Stimulated activated CD4-positive, alpha-beta T cell treated with anti-CD3 and anti-CD28 coated beads, Interleukin-12 subunit alpha, Interleukin-12 subunit beta, amount 100 ng/mL, for 48 hours (primary cell): ENCODE measurements at places on chromosomes 5 and 9.

DNA sequence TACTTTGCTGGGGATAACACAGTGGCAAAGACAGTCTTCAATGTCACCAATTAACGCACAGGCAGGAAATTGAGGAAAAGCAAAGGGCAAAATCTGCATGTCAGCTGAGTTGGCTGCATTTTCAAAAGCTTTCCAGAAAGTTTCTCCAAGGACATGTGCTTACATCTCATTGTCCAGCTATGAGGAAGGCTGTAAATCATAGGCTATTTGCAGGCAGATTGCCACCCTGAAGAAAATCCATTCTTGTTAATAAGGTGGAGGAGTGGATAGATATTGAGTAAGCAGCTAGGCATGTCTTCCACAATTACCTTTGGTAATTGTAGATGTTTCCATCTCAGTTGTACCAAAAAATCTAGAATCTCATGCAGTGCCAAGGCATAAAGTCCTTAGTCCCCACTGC is 278.0 kb upstream of the NUDT12 start:
- DNase-seq: no peak

- DNase-seq: no peak
Measured at GRCh38 chr9:118362123-118362522, 657.9 kb downstream of the TLR4 start.

DNA sequence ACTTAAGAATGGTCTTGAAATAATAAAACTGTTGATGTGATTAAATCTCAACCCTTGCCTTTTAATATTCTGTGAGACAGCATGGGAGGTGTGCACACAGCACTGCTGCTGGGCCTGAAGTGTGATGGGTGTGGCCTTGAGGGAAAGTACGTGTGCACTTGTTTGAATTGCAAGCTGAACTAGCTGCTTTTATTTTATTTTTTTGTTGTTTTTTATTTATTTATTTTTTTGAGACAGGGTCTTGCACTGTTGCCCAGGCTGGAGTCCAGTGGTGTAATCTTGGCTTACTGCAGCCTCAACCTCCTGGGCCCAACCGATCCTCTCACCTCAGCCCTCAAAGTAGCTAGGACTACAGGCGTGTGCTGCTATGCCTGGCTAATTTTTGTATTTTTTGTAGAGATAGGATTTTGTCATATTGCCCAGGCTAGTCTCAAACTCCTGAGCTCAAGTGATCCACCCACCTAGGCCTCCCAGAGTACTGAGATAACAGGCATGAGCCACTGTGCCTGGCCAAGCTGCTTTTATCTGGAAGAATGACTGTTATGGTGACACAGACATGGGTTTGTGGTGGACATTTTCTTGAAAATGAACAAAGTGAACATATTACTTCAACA is 58.9 kb downstream of the GPR107 start:
- DNase-seq: no peak

- DNase-seq: no peak
Measured at GRCh38 chr5:77355080-77355479, 137.0 kb downstream of the WDR41 start.

DNA sequence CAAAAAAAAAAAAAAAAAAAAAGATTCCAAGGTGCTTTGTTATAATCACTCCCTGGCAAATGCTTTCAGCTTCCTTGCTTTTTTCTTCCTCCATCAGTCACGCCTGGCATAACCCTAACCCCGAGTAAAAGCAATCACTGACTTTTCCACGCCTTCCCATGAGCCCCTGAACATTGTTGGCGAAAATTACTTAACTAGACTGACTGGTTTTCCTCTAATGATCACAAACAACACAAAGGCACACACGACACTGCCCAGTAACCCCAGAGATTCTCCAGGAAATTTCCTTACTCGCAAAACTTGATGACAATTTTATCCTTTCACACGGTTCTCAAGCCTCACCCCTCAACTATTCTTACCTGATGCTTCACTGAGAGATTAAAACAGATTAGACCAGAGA is 11.4 kb upstream of the PTGR1 start:
- no peak for DNase-seq

DNA sequence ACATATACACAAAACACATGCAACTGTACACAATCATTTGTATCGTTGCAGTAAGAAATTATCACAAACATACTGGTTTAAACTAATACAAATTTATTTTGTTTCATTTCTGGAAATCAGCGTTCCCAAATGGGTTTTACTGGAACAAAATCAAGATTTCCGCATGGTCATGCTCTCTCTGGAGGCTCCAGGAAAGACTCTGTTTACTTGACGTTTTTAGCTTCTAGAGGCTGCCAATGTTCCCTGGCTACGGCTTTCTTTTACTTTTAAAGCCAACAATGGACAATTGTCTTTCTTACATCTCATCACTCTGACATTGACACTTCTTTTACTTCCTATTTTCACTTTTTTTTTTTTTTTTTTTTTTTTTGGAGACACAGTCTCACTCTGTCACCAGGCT is 793.1 kb downstream of the CDH9 start:
- no peak for DNase-seq

GRCh38 chr5:103569313-103570060 is 6.9 kb upstream of the NUDT12 start:
- DNase-seq: no peak

DNA sequence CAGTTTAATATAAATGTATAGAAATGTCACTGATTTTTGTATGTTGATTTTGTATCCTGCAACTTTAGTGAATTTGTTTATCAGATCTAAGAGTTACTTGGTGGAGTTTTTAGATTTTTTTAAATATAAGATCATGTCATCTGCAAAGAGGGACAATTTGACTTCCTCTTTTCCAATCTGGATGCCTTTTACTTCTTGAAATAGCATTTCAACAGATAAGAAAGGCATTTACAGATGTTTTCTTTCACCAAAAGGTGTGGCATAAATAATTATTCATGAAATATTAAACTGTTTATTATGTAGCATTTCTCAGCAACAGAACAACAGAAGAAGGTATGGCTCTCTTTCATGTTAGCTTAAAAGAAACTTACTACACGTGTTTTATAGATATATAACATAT is 34.9 kb upstream of the NIPBL start:
- DNase-seq: no peak

DNA sequence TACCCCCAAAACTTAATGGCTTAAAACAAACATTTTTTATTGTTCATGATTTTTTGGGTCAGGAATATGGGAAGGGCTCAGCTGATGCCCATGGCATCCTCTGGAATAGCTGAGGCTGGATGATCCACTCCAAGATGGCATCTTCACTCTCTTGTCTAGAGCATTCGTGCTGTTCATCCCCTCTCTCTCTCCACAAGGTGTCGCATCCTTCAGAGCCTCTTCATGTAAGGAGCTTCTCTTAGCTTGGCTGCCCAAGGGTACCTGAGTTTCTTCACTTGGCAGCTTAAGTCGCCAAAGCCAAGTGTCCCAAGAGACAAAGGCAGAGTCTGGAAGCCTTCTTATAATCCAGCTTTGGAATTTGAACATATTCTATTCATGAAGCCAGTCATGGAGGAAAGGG is 294.7 kb downstream of the CHSY3 start:
- no peak for DNase-seq

DNA sequence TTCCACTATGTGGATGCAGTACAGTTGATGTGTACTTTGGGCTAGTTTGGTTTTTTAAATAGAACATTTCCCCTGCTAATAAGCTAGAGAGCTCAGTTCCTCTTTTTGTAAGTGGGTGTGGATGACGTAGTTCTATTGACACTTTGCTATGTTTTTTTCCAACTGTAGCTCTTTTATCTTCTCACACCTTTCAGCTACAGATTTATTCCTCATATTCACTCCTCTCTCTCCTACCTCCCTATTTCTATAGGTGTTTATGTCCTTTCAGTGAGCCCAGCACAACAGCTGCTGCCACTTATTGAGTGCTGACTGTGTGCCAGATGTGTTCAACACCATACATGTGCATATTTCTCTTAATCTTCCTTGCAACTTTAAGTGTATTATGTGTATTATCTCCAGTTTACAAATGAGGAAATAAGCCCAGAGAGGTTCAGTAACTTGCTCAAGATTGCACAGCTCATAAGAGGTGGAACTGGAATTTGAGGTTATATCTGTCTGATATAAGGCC is 215.7 kb downstream of the SEMA6A start:
- no peak for DNase-seq

DNA sequence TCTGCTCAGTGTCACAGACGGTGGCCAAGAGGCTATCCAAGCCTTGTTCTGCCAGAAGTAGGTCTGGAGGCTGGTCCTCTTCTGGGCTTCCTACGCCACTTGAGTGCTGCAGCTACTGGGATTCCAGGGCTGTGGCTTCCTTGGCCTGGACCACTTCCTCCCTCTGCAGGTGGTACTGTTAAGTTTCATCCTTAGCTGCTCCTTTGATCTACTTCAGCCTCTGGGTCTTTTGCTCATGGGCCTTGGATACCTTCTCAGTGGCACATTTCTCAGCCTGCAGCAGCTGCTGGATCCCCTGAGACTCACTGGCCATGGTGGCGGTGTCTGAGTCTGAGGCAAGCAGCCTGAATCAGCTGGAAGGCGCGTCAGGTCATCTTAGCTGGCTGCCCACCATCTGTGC is 10.3 kb downstream of the CNOT8 start:
- no peak for DNase-seq

- no peak for DNase-seq
Measured at GRCh38 chr9:35318741-35319140, 156.9 kb downstream of the UNC13B start.

GRCh38 chr9:25562101-25562500 is 116.1 kb downstream of the TUSC1 start:
- DNase-seq: no peak

DNA sequence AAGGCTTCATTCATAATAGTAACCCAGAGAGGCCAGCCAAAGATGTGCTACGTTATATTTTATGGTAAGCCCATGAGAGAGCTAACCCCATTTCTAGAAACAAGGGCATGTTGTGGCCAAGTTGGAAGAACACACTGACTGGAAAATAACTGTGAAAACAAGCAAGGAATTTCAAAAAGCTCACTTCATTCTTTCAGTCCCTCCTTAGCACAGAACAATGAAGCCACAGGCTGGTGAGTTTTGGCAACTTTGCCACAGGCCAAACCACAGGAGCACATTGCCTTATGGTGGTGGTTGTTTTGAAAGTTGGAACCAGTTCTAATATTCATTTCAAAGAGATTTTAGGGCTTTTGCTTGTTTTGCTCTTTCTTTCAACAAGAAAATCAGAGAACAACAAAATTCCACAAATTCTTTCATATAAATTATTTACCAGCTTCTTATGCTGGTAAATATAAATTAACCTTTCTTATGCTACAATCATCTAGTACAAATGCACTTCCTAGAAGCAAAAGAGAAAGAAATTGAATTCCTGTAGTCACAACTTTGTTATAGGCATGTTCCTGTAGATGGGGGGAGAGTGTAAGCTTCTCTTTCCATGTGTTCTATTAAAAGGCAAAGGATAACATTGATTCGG is 225.4 kb upstream of the RFX3 start:
- DNase-seq: no peak

DNA sequence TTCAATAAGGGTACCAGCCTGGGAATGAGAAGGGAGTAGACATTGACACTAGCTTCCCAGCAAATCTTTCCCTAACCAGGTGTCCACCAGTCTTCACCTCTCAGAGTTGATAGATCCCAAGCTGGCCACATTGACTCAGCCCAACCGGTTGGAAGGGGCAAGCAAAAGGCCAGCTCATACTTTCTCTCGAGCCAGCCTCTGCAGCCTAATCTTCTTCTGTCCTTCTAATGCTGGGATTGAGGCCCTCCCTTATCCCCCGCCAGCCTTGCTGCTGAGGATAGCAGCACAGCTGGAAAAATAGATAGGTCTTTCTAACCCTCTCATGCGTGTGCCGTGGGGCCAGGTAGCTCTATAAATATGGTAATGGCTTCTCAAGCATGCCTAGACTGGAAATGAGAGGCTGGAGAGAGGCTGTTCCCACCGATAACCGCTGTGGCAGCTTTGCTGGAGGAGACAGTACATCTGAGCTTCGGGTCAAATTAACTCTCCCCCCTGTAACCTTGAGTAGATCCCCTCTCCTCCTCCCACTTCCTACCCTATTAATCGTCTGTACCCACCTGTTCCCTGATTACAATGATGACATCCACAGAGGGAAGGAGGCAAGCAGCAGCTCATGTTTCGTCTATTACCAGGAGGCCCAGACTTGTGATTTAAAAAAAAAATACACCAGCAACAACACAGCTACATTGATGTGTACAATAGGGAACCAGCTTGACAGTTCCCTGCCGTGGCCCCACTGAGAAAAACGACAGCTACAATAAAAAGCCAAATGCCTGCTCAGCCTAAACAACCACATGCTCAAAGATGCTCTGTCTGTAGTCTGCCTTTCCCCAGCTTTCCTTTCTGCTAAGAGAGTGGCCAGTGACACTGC is 219.9 kb upstream of the BRINP1 start:
- DNase-seq: no peak

- no peak for DNase-seq
Measured at GRCh38 chr5:32496104-32496503, 51.6 kb upstream of the ZFR start.

DNA sequence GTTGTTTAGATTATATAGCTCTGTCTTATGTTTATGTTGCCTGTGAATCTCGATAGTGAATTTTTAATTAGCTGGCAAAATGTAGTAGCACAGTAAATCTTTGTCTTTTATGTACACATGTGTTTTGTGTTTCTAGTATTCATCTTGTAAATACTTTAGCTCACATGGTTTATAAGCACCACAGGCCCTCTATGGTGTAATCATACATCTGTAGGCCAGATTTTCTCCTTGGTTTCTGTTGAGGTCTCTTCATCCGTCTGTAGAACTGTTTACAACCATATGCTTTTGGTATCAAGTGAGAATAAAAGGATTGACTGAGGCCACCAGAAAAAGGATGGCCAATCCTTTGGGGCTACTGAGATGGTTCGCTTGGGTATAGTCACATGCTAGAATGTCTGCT is 45.0 kb downstream of the PRR16 start:
- DNase-seq: no peak

DNA sequence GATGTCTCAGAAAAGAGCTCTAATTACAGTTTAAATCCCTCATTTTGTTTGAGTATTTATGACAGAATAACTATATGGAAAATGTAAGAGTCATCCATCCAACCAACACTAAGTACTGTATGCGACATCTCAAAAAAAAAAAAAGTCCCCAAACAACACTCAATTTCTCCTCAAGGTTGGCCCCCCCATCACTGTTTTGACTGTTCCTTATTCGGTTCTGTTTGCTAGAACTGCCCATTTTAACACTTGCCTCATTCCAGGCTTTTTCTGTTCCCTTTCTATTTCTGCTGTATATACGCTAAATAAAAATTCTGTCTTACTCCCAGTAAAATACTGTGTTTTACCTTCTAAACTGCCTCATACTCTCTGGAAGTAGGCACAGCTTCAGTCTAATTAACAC is 25.2 kb downstream of the GLDC start:
- DNase-seq: no peak

- no peak for DNase-seq
Measured at GRCh38 chr5:116595498-116595897, 20.9 kb upstream of the SEMA6A start.

DNA sequence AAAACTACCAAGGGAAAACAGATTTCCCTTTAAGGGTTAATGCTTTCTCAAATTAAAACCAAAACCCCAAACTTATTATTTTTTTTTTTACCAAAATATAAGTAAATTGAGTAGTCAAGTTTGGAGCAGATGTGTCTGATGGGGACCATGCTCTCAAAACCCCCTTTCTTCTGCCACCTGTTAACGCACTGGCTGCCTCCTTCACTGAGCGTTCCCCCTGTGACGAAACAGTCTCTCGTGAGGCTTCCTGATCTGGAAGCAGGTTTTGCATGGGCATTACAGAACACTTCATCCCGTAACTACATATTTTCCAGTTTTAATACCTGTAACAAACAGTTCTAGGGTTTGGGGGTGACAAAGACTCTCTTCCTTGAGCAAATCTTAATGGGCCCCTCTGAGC is 59.4 kb downstream of the ANKH start:
- no peak for DNase-seq

GRCh38 chr9:125161284-125161918 is 18.1 kb upstream of the SCAI start:
- no peak for DNase-seq

GRCh38 chr9:133004999-133005760 is 25.6 kb upstream of the GTF3C5 start:
- DNase-seq: no peak
